ENCODE measurements at places on chromosomes 5 and 9.

DNA sequence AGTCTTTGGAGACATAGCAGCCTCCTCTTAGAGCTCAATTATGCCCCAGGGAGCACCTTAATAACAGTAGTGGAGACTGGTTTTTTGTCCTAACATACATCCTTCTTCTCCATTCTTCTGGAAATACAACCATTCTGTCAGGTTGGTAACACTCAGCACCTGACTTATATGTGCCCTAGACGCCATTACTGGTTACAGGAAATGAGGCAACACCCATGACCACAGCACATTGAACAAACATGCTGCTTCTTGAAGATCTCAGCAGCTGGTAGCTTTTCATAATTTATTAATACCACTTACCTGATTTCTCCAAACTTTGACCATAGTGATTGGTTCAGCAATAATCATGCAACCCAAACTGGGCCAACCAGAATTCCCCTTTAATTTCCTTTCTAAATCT, 25.1 kb upstream of the TRPM3 start:
- no peak for DNase-seq

- DNase-seq, result no peak
Measured at GRCh38 chr9:91418215-91418610, 5.4 kb downstream of the NFIL3 start.

- DNase-seq, result no peak
Measured at GRCh38 chr5:129905473-129906176, 1.4 kb downstream of the CHSY3 start.

GRCh38 chr5:103461243-103461642, 101.3 kb downstream of the NUDT12 start:
- DNase-seq, result no peak

DNA sequence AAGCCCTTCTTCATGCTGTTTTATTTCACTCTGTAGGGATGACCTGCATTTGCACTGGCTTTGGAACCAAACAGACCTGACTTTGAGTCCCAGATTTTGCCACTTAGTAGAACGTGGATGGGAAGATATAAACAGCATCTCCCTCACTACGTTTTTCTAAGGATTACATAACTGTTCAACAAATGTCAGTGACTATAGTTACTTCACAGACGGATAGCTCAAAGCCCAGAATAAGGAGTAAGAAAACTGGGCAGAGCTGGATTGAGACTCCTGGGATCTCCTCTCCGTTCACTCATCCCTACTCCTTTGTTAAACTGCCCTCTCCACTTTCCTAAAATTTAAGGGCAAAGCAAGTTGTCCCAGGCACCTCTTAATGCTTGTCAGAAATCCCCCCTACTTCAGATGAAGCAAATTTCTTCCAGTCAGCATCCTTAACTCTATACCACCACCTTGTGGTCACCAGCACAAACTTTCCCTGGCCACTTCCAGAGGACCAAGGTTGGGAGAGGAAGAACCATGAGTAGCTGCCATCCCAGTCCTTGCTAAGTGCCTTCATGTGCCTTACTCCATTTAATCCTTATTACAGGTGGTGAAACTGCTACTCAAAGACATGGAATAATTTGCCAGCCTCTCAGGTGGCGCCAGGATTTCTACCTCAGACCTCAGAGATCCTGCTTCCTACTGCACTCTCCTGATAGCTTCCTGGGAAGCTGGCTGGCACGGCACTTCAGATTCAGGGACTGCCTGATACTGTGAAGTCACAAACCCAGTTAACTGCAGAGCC, 38.4 kb downstream of the EGR1 start:
- DNase-seq, result peak; percentile 46

- DNase-seq, result no peak
Measured at GRCh38 chr9:108108852-108109448, 619.4 kb upstream of the KLF4 start.

GRCh38 chr5:135422419-135422818, 23.4 kb upstream of the MACROH2A1 start:
- DNase-seq, result no peak

DNA sequence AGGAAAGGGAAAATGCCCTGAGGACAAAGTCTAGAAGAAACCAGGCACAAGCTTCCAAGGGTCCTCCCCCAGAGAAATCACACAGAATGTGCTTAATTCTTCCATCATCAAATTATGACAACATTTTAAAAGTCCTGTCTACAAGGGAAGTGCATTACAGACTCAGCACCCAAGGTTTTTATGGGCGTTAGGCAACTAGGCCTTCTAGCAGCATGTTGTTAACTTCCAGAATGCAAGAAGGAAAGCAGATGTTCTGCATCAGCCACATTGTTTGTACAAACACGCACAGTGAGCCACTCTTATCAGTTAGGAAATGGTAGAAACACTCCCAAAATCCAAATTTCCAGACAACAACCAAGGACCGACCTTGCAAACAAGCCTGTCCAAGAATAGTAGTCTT, 26.5 kb downstream of the SMC5 start:
- DNase-seq, result no peak

GRCh38 chr5:65418661-65419060, 63.1 kb downstream of the ADAMTS6 start:
- no peak for DNase-seq

GRCh38 chr5:150397146-150397781, 15.4 kb downstream of the CD74 start:
- no peak for DNase-seq

DNA sequence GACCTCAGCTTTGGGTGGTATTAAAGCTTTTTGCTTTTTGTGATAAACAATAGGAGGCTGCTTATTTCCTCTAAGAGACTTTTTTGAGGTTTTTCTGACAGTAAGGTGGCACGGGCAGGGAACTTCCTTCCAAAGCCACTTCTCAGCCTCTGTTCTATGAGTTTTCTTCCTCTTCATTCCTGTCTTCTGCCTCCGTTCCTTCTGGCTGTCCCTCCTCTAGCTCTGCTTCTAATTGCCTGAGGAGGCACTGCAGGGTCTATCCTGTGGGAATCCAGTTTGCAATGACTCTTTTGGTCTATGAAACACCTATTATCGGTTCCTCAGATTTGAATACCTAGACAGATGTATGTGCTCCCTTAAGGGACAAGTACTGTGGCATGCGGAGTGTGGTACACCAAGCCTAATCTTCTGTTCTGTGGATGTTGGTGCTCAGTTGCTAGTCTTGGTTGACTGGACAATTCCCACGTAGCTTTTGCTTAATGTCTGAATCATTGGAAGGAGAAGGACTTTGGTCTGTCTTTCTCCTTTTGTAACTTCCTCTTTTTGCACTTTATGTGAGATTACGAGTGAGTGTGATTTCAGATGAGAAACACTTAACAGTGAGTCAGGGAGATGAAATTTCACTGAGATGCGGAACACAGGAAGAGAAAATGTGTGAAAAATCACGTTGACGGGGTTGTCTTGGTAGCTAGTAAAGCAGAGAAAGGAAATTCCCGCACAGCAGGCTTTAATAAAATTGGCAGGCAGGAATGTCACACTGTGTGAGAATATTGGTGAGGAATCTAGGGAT, 305.2 kb downstream of the EFNA5 start:
- no peak for DNase-seq

DNA sequence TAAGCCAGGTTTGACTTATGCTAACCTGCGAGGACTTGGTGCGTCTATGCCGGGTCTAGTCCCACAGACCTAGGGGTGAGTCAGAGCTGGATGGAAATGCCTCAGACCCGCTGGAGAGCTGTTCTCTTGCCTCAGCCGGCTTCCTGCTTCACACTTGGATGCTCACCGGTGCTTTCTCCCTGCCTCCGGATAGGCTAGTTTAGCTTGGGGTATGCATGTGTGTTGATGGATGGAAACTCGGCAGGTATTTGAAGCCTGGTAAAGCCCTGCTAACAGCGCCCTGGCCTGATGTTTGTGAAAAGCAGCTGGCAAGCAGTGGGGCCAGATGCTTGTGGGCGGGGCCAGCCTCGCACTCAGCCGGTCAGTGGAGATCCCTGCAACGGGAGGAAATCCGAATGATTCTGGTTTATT, 29.3 kb downstream of the PRRC2B start:
- no peak for DNase-seq

GRCh38 chr9:14136646-14137370, 177.1 kb downstream of the NFIB start:
- no peak for DNase-seq

DNA sequence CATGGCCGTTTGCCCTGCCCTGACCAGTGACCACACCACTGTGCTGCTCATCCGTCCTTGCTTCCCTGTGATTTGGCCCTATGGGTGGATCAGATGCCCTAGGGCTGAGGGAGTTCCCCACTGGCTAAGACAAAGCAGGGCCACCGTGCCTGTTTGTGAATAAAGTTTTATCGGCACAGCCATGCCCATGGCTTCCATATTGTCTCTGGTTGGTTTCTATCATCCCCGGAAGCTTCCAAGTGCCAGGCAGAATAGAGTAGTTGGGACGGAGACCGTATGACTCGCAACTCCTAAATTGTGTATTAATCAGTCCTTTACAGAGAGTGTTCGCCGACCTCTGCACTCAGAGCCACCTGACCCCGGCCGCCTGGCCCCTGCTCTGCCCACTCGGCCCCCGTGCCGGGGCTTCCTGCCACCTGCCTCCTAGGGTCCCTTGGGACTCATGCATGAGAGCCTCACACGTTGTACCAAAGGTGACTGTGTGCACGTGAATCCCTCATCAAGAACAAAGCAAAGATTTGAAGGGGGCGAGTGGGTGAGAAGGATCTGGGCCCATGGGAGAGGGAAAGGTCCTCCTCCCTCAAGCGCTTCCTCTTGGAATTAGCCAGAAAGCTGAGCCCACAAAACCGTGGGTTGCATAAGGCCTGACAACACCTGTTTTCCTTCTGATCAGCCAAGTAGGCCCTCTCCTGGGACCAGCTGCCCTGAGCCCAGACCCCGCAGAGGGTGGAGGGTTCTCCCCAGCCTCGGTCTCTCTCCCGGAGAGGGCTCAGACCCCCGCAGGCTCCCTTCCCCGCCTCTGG, 11.7 kb upstream of the FCN2 start:
- no peak for DNase-seq

DNA sequence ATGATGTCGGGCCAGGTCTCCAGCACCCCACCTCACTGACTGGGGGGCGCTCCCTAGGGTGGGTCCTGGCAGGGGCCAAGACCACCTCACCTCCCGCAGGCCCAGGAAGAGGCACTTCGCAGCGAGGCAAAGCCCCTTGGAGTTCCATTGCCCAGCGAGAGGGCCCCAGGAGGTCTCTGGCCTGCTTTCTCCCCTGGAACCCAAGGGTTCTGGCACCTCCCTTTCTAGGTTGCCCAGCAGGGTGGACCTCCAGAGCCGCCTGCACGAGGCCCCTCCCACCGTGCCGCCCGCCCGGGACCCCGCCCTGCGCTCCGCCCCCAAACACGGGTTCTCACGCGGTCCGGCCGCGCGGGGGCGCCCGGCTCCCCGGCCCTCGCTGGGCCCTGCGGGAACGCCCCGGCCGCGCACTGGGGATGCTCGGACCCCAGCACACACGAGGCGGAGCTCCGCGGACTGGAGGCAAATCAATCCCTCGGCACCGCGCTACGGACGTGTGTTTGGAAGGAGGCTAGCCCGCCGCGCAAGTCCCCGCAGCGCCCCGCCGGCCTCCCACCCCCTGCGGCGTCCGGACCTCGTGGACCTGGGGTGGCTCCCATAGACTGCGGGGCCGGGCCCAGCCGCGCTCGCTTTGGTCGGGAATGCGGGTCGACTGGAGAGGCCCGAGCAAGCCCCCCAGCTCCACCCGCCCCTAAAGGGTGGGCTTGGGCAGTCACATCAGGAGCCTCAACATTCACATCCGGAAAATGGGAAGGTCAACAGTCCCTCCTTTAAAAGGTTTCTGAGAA, 99.5 kb upstream of the LMX1B start:
- DNase-seq, result peak; percentile 63

DNA sequence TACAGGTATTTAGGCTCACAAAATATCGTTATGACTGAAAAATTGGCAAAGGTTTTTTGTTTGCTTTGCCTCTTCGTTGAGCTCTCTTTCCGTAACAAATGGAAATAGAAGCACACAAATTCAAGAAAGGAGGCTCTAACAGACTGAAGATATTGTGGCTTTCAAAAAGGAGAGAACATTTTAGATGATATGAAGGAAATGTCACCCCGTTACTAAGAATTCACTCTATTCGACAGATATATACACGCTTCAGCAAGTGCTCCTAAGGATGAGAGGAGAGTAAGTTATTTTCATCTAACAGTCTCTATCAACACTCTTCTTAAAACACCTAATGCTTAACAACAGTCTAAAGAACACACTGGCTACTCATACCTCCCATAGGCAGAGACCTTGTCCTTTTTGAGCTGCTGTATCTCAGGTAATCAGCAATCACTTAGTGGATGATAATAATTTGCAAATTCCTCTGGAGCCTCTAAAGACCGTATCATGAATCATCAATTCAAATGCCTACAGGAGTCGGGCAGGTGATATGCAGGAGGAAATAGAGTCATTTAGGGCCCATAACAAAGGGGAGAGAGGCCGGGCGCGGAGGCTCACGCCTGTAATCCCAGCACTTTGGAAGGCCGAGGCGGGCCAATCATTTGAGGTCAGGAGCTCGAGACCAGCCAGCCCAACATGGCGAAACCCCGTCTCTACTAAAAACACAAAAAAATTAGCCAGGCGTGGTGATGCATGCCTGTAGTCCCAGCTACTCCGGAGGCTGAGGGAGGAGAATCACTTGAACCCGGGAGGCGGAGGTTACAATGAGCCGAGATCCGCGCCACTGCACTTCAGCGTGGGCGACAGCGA, 1.4 kb upstream of the HSDL2 start:
- peak; percentile 38 for DNase-seq

DNA sequence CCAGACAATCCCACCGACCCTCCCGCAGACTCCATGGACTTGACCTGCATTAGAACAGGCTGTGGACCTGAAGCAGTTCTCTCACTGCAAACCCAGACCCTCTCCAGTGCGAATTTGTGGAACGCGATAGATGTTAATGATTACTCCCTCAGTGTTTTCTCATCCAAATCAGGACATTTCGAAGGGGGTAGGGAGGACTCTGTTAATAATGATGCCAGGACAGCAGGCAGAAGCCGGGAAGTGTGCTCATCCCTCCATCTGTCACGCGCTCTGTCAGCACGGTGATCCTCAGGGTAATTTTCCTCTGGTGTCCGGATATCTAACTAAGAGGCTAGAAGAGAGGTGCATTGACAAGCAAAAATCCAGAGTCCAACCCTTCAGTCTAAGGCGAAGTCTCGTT, 18.8 kb downstream of the RAPGEF1 start:
- DNase-seq, result no peak

GRCh38 chr5:173499471-173500212, 116.8 kb downstream of the BOD1 start:
- no peak for DNase-seq

GRCh38 chr9:107447834-107448233, 41.7 kb downstream of the KLF4 start:
- DNase-seq, result no peak

- DNase-seq, result no peak
Measured at GRCh38 chr9:18675332-18675731, 201.4 kb downstream of the ADAMTSL1 start.

DNA sequence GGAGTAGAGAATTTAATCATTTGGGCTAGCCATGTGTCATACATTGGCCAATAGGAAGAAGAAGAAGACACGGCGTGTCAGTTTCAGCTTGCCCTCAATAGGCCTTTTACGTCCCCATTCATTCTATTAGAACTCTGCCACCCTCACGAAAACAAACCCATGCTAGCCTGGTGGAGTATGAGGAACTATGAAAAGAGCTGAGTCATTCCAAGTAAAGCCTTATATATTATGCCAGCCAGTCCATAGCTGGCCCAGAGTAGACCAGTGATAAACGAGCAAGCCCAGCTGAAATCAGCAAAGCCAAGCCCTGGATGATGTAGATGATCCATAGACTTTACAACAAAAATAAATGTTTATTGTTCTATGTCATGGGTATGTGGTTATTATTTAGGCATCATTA, 895.1 kb downstream of the TLE1 start:
- no peak for DNase-seq
